Fibroblast of lung (primary cell): ENCODE measurements at places on chromosomes 11 and 22.

DNA sequence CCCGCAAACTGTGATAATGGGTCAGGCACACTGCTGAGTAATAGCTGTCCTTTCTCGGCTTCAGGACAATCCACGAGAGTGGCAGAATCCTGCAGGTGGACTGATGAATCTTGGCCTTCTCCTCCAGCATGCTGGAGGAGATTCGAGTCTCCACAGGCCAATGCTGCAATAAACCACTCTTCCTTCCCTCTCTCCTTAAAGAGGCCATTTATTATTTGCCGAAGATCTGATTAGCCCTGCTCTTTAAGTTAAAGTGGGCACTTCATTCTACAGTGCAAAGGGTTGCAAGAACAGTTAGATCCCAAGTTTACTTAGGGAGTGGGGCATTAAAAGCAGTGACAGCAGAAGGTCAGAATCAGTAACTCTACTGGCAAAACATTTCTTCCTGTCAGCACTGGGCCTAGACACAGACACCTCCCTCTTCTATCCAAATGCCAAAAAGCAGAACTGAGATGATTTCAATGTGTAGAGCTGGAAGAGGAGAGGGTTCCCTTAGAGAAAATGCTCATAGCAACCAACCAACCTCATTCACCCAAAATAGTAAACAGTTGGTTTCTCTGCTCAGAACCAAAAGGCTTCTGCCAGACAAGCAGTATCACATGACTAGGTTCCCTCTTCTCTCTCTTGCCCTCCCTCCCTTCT is 121.7 kb downstream of the SGSM3 start:
- DNase-seq = peak; percentile 72
- H3K27ac ChIP-seq = peak overlapping the region; percentile 56
- H3K36me3 ChIP-seq = no peaks in the 10 kb centered on the region
- no peaks in the 10 kb centered on the region for H3K27me3 ChIP-seq
- H3K4me1 ChIP-seq = peaks cover 20% of the 10 kb centered on the region

GRCh38 chr22:17562906-17563870 is at the start of gene SLC25A18:
SLC25A18 (plus strand) TSS chr22:17563498; CDS start chr22:17579945, 16,447 bp downstream.
- no peaks in the 10 kb centered on the region for H3K36me3 ChIP-seq
- H3K4me3 ChIP-seq = no peak within 1 kb of the TSS
- H3K27me3 ChIP-seq = peaks cover 2% of the 10 kb centered on the region
- H3K4me1 ChIP-seq = peaks cover 2% of the 10 kb centered on the region
- no peak within 1 kb of the TSS for H3K27ac ChIP-seq

- H3K27ac ChIP-seq = no peak overlapping the region
- no peaks in the 10 kb centered on the region for H3K27me3 ChIP-seq
- H3K4me3 ChIP-seq = no peak overlapping the region
- peaks cover 17% of the 10 kb centered on the region for H3K4me1 ChIP-seq
- peak; percentile 98 for DNase-seq
Observed at GRCh38 chr11:86719781-86720463, 47.5 kb upstream of the ME3 start.

DNA sequence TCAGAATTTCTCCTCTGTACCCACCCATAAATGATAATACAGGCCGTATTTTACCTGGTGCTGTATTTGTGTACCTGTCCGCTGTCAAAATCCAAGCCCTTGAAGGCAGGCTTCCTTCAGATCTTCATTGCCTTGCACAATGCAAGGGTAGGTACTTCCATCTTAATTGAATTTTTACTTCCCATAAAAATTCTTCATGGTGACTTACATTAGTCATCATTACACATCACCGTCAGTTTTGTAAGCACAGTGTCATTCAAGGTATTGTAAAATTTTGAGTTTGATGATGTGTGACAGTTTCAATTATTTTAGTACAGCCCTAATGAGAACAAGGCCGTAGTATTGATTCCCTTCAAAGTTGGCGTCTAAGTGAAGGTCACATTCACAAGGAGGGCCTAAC is 770 bp upstream of the TSG101 start:
- H3K27me3 ChIP-seq = no peaks in the 10 kb centered on the region
- DNase-seq = peak; percentile 27
- H3K36me3 ChIP-seq = peaks cover 1% of the 10 kb centered on the region
- H3K4me1 ChIP-seq = no peaks in the 10 kb centered on the region
- peak overlapping the region; percentile 97 for H3K27ac ChIP-seq

- H3K4me3 ChIP-seq = no peak overlapping the region
- H3K27me3 ChIP-seq = no peaks in the 10 kb centered on the region
- DNase-seq = no peak
- peaks cover 17% of the 10 kb centered on the region for H3K36me3 ChIP-seq
- no peak overlapping the region for H3K27ac ChIP-seq
Observed at GRCh38 chr11:35146074-35146521, 7.1 kb downstream of the CD44 start.

- no peak for DNase-seq
- H3K4me1 ChIP-seq = no peaks in the 10 kb centered on the region
- H3K4me3 ChIP-seq = no peak overlapping the region
- no peak overlapping the region for H3K27ac ChIP-seq
- no peaks in the 10 kb centered on the region for H3K36me3 ChIP-seq
Observed at GRCh38 chr11:45237711-45238315, 48.3 kb downstream of the SYT13 start.

GRCh38 chr11:134120143-134120850 is 51.4 kb downstream of the JAM3 start:
- no peaks in the 10 kb centered on the region for H3K36me3 ChIP-seq
- DNase-seq = peak; percentile 97
- H3K27ac ChIP-seq = peak overlapping the region; percentile 84
- peak overlapping the region; percentile 48 for H3K4me3 ChIP-seq
- H3K4me1 ChIP-seq = peaks cover 7% of the 10 kb centered on the region
- no peaks in the 10 kb centered on the region for H3K27me3 ChIP-seq

DNA sequence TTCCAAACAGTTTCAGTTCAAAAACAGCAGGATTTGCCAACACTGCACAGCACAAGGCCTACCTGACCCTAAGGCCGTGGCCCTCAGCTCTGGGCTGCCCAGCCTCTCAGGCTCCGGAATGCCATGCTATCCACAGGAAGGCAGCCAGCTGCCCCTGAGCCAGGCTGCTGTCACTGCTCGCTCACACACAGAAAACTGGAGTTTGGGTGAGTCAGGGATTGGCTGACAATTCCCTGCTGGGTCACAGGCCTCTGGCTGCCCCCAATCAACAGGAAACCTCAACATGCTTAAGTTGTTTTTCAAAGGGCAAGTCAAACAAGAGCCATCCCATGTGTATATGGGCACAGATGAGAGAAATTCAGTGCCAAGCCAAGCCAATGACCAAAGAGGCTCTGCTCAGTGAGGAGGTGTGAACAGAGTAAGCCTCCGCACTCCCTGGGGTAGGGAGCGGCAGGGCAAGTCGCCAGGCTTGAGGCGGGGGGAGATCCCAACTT is 50.2 kb downstream of the RPL27A start:
- H3K27me3 ChIP-seq = no peaks in the 10 kb centered on the region
- H3K4me3 ChIP-seq = no peak overlapping the region
- H3K36me3 ChIP-seq = peaks cover 7% of the 10 kb centered on the region
- peaks cover 29% of the 10 kb centered on the region for H3K4me1 ChIP-seq
